ENCODE measurements at places on chromosomes 16 and 17. TPM values are rescaled to one million over a fixed set of nuclear protein-coding genes. Genes with fewer than 3 reads are reported as not detected.

DNA sequence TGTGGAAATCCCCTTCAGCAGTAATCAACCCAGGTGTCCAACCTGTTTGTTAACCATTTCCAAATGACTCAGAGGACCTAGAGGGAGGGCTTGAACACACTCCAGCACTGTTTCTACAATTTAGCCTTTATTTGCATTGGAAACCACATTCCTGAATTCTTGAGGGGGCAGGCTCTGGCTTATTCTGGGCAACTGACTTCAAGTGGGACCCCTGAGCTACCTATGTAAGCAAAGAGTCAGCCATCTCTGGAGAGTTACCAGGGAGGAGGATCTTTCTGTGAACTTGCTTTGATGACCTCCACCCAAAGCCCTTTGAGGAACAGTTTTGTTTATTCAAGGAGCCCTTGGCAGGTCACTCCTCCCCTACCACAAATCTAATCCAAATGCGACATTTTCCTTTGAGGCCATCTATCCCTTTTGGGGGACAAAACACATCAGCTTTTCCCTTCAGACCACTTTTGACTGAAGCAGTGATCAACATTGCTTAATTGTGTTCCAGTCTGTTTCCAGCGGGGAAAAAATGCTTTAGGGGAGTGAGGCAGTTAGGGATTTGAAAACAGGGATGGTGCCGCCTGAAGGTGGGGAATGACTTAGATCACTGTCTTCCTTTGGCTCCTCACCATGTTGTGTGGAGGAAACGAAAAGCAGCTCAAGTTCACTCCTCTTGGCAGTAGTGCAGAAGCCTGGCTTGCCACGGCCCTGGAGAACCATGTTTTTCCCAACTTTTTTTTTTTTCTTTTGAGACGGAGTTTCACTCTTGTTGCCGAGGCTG lies 46.2 kb downstream of the TUBD1 start:
- peak; percentile 96 for DNase-seq

DNA sequence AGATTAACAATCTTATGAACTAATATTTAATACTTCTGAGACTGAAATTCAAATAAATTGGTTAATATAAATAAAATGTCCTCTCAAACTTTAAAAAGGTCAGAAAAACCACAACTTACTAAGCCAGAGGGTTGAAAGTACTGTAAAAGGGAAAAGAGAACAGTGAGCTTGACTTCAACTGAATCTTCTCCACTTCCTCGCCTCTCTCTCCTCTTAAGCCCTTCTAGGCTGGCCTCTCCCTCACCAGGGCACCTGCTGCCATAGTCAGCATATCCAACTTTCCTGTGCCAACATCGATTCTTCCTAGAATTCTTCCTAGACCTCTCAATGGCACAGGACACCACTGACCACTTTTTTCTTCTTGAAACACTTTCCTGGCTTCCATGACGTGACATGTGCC lies 19.4 kb downstream of the GNA13 start:
- no peak for DNase-seq

DNA sequence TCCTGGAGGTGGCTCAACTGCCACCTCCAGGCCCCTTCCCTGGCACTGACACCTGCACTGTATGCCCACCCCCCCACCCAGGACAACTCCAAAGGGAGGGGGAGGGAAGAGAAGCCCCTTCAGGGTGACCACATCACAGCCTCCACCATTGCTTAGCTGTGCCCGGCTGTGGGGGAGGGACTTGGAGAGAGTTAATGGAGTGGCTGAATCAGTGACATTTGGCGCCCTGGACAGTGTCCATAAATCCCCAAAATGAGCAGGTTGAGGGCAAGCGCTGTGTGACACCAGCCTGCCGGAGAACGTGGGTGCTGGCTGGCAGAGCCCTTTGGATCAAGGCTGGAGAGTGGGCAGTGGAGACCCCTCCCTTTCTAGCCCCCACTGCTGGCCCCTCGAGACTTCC lies 883 bp downstream of the USH1G start:
- DNase-seq = no peak

- DNase-seq = peak; percentile 49
Observed at GRCh38 chr17:81509972-81510784, 2.4 kb downstream of the ACTG1 start.

DNA sequence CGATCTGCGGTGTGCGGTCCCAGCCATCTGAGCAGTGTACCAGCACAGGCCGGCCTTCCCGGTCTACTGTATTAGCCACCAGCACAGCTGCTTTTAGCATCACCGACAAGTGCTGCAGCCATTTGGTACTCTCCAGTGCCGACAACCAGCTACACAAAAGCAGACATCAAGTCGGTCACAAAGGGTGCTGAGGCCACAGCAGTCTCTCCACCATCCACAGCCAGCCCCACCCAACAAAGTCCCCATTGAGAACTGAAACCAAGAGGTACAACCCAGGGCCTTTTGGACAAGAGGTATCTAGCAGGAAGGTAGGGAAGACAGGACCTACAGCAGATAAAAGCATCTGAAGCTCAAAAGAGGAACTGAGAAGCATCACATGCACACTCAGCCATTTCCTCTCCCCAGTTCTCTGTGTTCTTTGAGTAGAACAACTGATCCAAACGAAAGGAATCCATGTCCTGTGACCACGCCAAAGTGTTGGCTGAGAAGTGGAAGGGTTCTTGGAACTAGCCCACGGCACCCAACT lies 9.5 kb downstream of the MTMR4 start:
- DNase-seq = no peak

The TMIGD1 gene
- not detected for total RNA-seq

The KRTAP9-8 gene
- not detected for total RNA-seq

The HSPB9 gene
- total RNA-seq = not detected

Measured in HT-29 (cell line).